ENCODE measurements at places on chromosomes 12 and 14. TPM values are rescaled to one million over a fixed set of nuclear protein-coding genes. Genes with fewer than 3 reads are reported as not detected.

GRCh38 chr12:85741046-85741445 lies 95.2 kb downstream of the RASSF9 start:
- no peak for DNase-seq
- H3K27ac ChIP-seq: no peak overlapping the region
- H3K4me3 ChIP-seq: no peak overlapping the region

GRCh38 chr14:92328664-92329255 lies 5.8 kb downstream of the SLC24A4 start:
- H3K36me3 ChIP-seq: no peaks in the 10 kb centered on the region
- H3K4me3 ChIP-seq: no peak overlapping the region
- DNase-seq: no peak
- H3K27me3 ChIP-seq: peaks cover 14% of the 10 kb centered on the region
- H3K4me1 ChIP-seq: no peaks in the 10 kb centered on the region
- no peak overlapping the region for H3K27ac ChIP-seq

GRCh38 chr14:61724133-61724532 lies 28.8 kb downstream of the HIF1A start:
- no peak for DNase-seq
- no peaks in the 10 kb centered on the region for H3K27me3 ChIP-seq
- H3K4me1 ChIP-seq: no peaks in the 10 kb centered on the region

- no peaks in the 10 kb centered on the region for H3K36me3 ChIP-seq
- no peaks in the 10 kb centered on the region for H3K4me1 ChIP-seq
- no peaks in the 10 kb centered on the region for H3K27me3 ChIP-seq
- no peak overlapping the region for H3K4me3 ChIP-seq
- no peak for DNase-seq
These were observed 134.9 kb downstream of the SLC5A8 start for GRCh38 chr12:101074940-101075680.

- no peak overlapping the region for H3K27ac ChIP-seq
- DNase-seq: no peak
- no peaks in the 10 kb centered on the region for H3K4me1 ChIP-seq
- H3K4me3 ChIP-seq: no peak overlapping the region
- no peaks in the 10 kb centered on the region for H3K27me3 ChIP-seq
These were observed 187.3 kb upstream of the EGLN3 start for GRCh38 chr14:34138175-34138574.

- H3K4me1 ChIP-seq: no peaks in the 10 kb centered on the region
- H3K4me3 ChIP-seq: no peak overlapping the region
- DNase-seq: no peak
- no peaks in the 10 kb centered on the region for H3K27me3 ChIP-seq
These were observed 3.1 kb upstream of the TXNRD1 start for GRCh38 chr12:104212516-104212915.

- H3K27me3 ChIP-seq: no peaks in the 10 kb centered on the region
- peak; percentile 35 for DNase-seq
- H3K27ac ChIP-seq: no peak overlapping the region
- H3K4me1 ChIP-seq: no peaks in the 10 kb centered on the region
- H3K36me3 ChIP-seq: no peaks in the 10 kb centered on the region
These were observed 18.0 kb upstream of the DYRK2 start for GRCh38 chr12:67630373-67631088.

DNA sequence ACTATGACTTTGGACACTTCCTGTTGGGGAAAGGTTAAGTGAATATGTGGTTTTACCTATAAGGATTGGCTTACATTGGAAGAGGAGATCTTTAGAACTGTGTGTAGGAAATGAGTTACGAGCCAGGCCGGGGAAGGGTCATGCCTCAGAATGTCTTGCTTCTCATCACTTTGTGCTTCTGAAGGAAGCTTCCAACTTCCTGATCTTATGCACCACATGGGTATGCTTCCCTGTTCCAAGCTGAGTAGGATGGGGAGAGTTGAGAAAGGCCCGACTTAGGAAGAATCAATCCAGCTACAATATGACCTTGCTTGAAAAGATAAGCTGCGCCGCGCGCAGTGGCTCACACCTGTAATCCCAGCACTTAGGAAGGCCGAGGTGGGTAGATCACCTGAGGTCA lies 59.9 kb downstream of the STXBP6 start:
- no peaks in the 10 kb centered on the region for H3K36me3 ChIP-seq
- peaks cover 5% of the 10 kb centered on the region for H3K4me1 ChIP-seq
- H3K27ac ChIP-seq: no peak overlapping the region
- no peak overlapping the region for H3K4me3 ChIP-seq
- no peak for DNase-seq

The LPAR5 gene
- total RNA-seq: 4.9 TPM
